Activated CD4-positive, alpha-beta T cell treated with anti-CD3 and anti-CD28 coated beads, Interleukin-2, Interleukin-4, amounts not matched to agents 100 ng/mL and 50 ng/mL, durations not matched to agents 16 hours and 8 hours (primary cell): ENCODE measurements at places on chromosomes 1 and 21.

GRCh38 chr1:93665015-93665414, 16.6 kb downstream of the BCAR3 start:
- no peak for DNase-seq

DNA sequence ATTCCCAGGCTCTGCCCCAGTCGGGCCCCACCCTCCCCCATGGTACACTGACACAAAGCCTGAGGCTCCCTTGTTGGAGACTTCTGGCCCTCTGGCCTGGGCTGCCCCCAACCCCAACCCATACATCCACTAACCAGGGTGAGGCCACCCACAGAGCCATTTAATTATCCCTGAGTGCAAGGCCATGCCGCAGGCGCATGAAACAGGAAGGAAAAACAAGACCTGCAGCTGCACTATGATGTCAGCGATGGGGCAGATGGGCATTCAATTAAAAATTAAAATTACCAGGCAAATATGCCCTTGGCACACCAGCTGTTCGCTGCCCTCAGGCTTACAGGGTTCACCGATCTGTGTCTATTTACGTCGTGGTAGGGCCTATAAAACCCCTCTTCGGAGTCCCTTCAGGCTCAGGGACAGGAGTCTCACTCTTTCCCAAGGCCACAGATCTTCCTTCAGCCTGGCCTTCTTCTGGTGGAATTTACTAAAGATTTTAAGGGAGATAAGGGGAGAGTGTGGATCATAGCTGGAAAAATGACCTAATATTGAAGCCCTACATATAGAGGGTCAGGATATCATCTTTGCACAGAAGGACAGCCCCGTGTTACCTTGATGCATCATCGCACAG, 29.6 kb upstream of the RGS16 start:
- no peak for DNase-seq

DNA sequence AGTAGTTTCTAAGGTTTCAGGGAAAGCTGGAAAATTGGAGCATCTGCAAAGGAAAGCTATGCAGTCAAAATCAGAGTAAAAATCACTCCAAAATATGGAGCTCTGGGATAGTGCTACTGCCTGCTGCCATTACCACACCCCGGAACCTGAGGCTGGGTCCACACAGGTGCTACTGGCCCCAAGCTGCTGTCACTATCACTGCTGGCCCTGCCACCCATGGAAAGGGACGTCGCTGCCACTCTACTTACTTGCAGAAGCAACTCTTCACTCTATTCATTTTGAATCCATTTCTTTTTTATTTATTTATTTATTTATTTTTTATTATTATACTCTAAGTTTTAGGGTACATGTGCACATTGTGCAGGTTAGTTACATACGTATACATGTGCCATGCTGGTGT, 60.3 kb upstream of the RGS18 start:
- DNase-seq: no peak

DNA sequence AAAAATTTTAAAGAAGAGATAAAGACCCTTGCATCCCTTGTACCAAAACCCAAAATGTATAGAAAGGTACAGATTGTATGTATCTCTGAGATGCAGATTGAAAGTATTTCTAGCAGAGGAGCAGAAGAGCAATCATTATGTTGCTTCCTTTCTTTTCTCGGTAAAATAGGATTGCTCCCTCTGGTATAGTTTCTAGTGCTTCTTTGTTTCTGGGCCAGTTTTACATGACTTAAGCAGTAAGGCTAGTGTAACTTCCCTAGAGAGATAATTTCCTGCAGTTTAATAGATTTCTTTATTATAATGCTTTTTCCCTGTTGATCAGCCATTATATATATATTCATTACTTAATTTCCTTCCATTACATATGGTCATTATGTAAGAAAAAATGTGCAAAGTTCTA, 496.2 kb upstream of the RGS18 start:
- no peak for DNase-seq

- DNase-seq: peak; percentile 50
Observed at GRCh38 chr1:234212764-234213657, 160.2 kb upstream of the COA6 start.

- no peak for DNase-seq
Observed at GRCh38 chr1:14165371-14165801, 433.1 kb upstream of the KAZN start.

DNA sequence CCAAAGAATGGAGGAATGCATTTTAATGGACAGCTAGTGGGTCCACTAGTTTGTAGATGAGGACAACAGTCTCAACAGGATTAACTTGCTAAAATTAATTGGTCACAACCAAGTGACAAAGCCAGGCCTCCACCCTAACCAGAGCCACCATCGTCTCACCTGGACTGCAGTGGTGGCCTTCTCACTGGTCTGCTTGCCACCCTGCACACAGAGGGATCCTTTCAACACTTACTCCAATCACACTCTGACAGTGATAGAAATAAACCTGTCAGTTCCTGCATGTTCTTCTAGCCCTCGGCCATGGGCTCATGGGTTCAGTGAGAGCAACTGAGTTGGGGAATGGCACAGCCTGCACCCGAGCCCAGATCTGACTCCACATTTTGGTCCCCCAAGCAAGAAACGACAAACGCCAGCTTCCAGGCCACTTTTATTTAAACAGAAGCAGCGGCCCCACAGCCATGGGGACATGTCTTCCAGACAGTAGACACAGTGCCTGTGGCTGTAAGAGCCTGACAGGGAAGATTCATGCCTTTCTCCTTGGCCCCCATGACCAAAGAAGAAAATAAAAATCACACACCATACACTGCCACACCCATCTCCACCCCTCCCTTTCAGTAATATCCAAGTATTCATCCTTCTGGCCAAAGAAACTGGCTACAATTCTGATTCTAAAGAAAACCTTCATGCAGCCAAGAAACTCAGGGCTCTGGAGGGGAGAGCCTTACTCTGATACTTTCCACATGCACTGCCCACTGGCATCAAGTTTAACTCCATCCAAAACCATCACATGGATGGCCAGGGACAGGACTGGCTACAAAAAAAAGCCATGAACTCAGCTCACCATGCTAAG, 37.6 kb downstream of the DHCR24 start:
- DNase-seq: no peak

DNA sequence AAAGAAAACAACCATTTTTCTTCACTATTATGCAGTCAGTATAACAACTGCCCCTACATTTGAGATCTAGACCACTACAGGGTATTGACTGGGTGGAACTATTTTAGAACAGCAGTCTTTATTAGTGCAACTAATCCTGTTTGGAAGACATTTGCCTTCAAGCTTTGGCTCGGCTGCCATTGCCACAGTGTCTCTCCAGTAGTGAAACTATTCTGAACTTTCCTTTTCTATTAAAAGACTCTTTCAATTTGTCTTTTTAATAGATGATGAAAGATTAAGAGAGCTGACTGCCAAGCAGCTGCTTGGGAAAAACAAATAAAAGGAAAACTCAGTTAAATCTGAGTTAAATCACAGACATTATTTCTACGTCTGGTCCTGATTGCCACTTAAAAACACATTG, 49.3 kb downstream of the LPGAT1 start:
- DNase-seq: no peak

- no peak for DNase-seq
Observed at GRCh38 chr1:99621340-99621901, 24.5 kb upstream of the PALMD start.

DNA sequence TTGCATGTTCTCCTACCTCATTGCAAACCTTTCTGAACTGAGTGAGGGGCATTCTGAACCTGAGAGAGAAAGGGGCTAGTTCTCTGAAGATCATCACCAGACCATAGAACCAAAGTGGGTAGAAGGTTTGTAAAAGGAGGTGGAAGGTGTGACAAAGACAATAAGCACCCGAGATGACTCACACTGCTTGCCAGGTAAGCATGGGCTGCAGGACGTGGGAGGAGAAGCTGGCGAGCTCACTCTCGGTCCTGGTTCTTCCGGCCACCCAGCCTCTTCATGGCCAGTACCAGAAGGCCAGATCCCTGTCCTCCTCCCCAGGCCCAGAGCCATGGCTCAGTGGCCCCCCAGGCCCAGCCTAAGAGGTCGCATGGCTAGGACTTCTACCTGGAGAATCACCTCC, 128.3 kb downstream of the TMEM53 start:
- DNase-seq: no peak

DNA sequence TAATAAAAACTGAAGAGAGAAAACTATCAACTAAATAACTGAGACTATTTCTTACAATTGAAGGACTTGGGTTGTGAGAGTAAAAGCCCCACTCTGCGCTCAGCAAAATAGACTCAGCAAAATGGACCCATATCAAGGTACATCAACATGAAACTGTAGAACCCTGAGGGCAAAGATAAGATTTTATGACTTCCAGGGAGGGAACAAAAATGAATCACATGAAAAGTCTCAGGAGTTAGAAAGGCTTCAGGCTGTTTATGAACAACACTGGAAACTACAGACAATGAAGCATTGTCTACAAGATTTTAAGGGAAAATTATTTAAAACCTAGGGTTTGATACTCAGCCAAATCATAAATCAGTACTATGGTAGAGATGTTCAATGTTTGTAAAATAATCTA, 434.3 kb downstream of the PTPRC start:
- no peak for DNase-seq

DNA sequence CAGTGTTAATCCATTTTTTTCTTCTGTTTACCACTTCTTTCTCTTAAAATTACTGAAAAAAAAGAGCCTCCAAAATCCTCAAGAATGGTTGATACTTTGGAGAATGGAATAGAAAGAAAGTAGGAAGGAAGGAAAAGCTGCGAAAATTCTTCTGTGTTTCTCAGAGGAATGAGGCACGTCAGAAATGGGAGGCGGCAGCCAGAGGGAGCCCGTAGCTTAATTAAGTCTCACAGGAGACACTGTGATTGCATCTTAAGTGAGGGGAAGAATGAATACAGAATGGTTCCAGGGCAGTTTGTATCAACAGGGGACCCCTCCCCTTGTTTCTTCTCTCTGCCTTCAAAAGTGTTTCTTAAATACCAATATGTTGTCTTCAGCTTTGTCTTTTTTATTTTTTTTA, 1099.5 kb downstream of the PLA2G4A start:
- no peak for DNase-seq

- DNase-seq: no peak
Observed at GRCh38 chr1:222275729-222276465, 272.0 kb downstream of the HHIPL2 start.

- DNase-seq: no peak
Observed at GRCh38 chr1:46183079-46183847, 7.0 kb upstream of the P3R3URF start.

GRCh38 chr1:185956881-185957280, 222.7 kb downstream of the HMCN1 start:
- DNase-seq: no peak

- no peak for DNase-seq
Observed at GRCh38 chr1:54967372-54967771, 13.1 kb upstream of the TMEM61 start.

DNA sequence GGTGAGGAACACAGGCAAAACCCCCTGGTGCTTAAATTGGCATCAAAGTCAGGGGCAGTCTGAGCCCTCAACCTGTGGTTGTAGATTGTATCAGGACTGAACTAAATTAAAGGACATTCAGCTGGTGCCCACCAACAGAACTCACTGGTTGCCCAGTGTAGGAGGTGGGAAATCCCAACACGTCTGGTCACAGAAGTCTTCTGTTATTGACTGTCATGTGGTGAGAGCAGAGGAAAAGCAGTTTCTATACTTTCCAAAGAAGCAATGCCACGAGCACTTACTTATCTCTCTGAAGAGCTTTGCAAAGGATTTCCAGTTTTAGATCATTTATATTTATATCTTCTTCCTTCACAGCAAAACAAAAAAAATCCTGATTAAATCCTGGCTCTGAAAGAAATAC, 15.0 kb upstream of the ACTA1 start:
- no peak for DNase-seq

GRCh38 chr1:182684116-182684828, at the start of gene RGS8:
Gene RGS8 (minus strand): TSS chr1:182684587. CDS start chr1:182669649, 14,938 bp downstream.
- no peak for DNase-seq

- no peak for DNase-seq
Observed at GRCh38 chr1:9618909-9619679, 30.4 kb downstream of the TMEM201 start.

DNA sequence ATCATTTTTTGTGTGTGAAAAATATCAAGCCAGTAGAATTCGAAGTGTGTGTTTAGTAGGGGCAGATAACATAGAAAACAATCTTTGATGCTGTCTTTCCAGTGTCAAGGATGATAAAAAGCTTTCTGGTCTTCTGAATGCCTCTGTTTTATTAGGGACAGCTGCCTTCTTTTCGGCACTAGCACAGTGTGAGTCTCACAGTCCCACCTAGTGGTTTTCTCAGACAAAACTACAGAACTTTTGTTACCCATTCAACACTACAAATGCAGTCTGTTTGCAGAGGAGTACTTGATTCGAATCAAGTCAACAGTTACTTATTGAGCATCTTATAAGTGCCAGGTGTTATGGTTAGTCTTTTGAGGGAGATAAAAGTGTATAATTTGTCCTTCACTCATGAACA, 30.6 kb upstream of the MCOLN3 start:
- DNase-seq: no peak

DNA sequence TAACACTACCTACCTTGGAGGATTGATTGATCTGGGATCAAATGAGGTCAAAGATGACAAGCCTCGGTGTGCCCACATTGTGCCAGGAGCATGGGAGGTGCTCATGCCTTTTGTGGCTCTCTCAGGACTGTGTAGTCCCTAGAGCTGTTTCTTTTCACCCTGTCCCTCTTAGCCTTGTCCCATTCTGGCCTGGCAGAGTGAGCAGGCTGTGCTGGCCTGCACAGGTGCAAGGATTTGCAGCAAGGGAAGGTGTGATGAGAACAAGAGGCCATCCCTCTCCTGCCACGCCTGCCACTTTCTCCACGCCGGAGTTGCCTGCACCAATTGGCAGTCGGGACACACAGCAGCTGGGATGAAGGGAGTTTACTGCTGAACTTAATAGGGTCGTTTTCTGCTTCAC, 410.6 kb upstream of the VAMP3 start:
- DNase-seq: no peak

GRCh38 chr1:169043823-169044222, 62.7 kb upstream of the ATP1B1 start:
- DNase-seq: no peak

- no peak for DNase-seq
Observed at GRCh38 chr1:177847843-177848242, 122.0 kb downstream of the SEC16B start.

- DNase-seq: no peak
Observed at GRCh38 chr1:194014014-194014413, 827.6 kb upstream of the B3GALT2 start.

DNA sequence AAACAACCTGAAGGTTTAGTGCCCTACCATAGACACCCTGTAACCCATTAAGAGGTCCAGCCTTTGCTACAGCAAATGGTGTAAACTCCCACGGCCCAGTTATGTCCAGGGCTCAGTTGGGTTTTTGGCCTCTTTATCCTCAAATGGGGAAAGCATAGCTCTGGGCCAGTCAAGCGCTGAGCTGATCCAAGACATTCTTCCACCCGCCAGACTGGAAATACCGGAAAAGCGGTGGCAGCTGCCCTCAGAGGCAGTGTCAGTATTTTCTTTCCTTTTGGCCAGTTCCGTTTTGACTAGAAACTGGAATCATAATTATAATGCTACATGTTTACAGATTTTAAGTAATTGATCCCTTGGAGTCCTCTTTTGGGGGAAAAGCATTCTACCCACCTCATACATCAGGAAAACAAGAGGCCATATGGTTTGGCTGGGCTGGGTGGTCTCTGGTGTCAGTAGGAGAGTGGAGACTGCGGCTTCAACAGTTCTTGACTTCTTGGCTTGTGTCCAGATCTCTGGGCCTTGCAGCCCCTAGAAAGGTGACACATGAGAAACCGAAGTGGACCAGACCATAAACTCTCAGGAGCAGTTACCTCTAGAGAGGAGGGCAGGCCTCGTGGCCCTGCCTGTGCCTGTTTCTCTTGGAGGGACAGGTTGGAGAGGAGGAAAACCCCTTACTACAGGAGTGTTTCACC, 30.2 kb upstream of the CLDN14 start:
- DNase-seq: no peak

- no peak for DNase-seq
Observed at GRCh38 chr1:200708769-200709168, 29.9 kb upstream of the CAMSAP2 start.
